ENCODE measurements at places on chromosomes 13 and 19. TPM values are rescaled to one million over a fixed set of nuclear protein-coding genes. Genes with fewer than 3 reads are reported as not detected.

The CYP2F1 gene
- not detected for total RNA-seq

The PGLYRP2 gene
- not detected for total RNA-seq

The CRYL1 gene
- total RNA-seq: 90.4 TPM

The USHBP1 gene
- 23.8 TPM for total RNA-seq

DNA sequence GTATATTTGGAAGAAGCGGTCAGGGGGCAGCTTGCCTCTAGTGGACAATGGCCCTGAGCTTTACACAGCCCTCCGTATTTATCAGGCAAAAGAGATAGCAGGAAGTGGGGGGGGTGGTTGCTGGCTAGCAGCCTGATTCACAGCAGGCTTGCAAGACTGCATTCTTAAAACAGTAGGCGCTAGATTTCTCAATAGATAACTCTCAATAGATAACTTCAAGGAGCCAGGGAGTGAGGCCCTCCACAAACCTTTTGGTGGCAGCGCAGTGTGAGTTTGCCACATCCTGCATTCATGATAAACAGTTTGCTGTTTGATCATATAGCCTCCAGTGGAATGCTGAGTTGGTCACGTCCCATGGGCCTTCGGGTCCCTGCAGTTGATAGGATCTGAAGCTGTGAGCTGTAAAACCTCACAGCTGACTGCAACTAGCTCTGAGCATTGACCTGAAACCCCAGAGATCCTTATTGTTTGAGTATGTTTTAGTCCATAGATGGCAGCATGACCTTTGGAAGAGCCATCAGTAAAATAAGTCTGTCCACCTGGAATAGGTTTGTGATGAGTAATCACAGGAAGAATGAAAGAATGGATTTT, 12.2 kb downstream of the FPR3 start:
- no peak for DNase-seq

DNA sequence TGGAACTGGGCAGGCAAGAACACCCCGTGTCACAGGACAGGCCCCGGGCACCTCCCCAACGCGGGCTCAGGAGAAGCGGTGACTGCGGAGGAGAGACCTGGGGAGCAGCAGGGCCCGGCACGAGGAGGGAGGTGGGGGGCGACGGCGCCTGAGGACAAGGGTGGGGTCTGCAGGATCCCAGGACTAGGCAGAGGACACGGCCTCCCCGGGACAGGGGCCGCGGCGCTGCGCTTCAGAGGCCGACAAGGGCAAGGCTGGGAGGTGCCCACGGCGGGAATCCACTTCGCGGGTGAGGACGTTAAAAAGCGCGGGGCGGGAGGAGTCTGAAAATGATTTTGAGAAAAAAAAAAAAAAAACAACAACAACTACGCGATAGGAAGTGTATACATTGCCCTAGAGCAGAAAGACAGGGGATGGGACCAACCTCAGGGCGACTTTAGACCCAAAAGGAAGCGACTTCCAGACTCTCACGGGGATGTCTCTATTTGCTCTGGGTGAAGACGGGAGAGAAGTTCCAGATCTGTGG, 44.9 kb downstream of the ZNF611 start:
- peak; percentile 53 for DNase-seq

DNA sequence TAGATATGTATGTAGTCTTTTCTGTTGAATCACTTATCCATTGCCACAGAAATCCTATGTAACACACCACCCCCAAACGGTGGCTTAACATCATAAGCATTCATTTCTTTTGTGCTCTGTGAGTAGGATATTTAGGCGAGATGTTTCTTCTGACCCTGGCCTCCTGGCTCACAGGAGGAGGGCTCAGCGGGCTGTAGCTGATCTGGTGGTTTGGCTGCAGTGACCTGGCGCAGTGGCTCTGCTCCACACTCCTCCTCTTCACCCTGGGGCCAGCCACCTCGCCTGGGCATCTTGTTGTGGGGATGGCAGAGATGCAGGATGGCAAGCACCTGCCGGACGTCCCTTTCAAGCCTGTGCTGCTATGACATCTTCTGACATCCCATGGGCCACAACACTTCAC, 147.1 kb upstream of the IRS2 start:
- no peak for DNase-seq

DNA sequence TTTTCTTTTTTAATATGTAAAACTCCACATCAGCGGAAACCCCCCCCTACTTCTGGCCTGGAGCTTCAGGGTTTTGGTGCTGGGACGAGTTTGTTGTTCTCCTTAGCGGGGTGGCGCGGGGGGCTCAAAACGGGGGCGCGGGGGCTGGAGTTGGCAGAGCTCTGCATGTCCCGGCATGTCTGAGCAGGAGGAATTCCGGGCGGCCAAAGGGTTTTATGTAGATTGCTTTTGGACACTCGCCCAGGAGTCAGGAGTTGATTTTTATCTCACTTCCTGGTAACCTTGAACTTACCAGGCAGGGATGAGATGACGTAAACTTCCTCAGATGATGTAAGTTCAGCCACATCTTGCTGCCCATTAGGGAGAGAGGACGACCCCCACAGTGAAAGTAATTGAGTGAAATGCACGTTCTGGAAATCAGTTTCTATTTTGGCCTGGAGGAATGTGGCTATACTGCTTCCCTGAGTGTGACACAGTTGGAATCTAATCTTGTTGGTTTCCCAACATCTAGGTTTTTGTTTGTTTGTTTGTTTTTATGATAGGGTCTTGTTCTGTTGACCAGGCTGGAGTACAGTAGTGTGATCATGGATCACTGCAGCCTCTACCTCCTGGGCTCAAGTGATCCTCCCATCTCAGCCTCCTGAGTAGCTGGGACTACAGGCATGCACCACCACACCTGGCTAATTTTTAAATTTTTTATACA, 21.0 kb upstream of the GDF15 start:
- DNase-seq: peak; percentile 66

DNA sequence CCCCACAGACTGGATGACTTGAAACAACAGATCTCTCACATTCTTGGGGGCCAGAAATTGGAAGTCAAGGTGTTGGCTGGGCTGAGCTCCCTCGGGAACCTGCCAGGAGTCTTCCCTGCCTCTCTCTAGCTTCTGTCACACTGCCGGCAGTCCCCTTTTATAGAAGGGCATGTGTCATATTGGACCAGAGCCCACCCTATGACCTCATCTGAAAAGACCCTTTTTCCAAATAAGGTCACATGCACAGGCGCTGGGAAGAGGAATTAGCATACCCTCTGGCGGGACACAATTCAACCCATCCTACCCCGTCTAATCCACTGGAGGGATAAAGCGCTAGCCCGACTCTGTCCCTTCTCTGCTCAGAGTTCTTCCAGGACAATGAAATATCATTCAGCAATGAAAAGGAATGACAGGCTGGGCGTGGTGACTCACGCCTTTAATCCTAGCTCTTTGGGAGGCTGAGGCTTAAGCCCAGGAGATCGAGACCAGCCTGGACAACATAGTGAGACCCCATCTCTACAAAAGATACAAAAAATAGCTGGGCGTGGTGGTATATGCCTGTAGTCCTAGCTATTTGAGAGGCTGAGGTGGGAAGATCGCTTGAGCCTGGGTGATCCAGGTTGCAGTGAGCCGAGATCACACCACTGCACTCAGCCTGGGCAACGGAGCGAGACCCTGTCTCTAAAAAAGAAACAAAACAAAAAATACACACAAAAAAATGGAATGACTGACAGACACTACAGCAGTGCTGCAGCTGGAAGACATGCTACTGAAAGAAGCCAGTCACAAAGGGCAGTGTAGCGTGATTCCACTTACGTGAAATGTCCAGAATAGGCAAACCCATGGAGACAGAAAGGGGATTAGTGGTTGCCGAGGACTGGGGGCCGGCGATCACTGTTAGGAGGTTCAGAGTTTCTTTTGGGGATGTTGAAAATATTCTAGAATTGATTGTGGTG, 28.5 kb downstream of the MEIS3 start:
- DNase-seq: no peak

DNA sequence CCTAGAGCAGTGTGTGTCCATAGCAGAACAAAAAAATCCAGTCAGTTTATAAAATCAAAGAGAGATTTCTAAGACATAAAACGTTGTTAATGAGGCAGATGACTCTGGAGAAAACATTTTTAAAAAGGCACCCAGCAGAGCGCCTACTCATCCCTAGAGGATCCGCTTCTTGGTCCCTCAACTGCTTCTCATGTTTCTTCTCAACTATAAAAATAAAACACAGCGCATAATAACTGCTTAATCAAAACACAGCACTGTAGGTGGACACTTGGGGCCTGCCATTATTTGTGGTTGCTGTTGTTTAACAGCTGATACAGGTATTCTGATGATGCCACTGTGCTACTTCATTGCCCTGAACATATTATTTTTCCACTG, 347.9 kb downstream of the FGF9 start:
- no peak for DNase-seq

- no peak for DNase-seq
Observed at GRCh38 chr13:72983085-72983768, 75.6 kb upstream of the KLF5 start.

DNA sequence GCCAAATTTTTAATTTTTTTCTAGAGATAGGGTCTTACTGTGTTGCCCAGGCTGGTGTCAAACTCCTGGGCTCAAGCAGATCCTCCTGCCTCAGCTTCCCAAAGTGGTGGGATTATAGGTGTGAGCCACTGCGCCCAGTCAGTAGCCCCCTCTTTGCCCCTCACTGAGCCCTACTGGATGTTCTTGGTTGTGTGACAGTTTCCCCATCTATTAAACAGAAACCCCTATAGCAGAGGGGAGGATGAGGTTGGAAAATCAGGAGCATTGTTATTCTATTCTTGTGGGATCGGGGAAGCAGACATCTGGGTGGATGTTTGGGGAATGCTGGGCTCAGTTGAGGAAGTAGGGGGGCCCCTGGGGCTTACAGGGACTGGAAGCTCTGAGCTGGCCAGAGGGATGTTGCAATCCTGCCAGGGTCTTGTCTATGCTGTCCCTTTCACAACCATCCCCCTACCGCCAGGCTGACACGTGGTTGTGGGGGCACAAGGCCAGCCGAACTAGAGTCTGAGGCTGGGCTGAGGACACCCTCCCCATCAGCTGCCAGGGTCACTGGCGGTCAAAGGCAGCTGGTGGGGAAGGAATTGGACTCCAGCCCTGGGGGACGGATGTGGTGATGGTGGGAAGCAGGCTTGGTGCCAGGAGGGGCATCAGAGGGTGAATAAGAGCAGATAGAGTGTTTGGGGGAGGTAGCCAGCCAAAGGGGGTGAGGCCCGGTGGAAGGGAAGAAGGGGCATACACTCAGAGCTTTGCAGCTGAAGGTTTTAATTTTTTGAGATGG, 10.9 kb downstream of the APOC1 start:
- peak; percentile 49 for DNase-seq

DNA sequence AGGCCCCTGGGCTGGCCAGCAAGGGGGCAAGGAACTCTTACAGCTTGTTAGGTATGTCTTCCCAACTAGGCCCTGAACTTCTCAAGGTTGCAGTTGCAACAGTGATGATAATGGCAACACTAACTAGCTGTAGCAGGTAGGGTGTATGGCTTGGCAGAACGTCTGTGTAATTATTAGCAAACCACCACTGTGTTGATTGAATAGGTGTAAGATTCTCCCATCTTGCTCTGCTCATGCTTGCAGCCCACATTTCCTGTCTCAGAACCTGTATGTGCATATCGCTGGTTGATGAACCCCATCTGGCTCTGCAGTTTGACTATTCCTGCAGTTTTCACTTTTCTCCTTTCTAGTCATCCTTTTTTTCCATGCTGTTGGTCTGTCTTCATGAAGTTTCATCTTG, 178.8 kb downstream of the KATNAL1 start:
- no peak for DNase-seq

DNA sequence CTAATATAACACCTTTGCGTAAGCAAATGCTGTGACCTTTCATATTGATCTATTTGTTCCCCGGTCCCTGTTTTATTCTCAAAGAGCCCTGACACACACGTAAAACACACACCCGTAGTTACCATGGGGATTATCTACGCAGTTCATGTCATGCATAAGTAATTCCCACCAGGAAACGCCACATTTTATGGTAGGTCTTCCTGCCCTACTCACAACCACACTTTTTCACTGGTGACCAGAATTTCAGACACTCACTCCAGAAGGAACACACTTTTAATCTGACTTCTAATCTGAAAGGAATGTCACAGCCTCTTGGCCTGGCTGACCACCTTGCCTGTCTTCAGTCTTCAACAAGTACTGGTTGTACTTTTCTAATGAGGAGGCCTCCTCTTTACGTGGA, 46.8 kb downstream of the SLC7A1 start:
- DNase-seq: no peak

DNA sequence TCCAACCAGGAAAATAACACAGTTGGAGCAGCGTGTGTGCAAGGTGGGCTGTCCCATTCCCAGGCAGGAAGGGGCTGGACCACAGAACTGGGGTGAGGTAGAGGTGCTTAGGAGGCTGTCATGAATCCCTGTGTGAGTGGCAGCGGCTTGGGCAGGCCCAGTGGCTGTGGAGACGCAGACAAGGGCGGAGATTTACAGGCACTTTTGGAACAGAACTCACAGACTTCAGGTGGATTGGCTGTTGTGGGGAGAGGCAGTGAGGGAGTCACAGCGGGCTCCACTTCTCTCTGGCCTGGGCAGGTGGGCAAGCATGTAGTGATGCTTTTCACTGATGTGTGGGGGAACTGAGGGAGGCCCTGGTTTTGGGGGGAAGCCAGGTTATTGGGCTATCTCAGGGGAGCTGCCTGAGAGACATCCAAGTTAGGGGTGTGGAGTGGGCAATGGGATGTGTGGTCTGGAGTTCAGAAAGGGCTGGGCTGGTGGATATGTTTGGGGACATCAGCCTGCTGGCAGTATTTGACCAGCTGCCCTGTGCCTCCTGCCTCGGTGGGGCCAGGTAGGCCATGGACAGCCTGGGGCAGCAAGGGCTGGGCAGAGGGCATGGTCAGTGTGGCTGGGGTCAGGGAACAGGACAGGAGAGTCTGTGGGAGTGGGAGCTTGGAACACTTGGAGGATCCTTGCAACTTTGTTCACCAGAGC, 27.0 kb upstream of the ZNF492 start:
- no peak for DNase-seq

GRCh38 chr13:38730332-38730731, 43.5 kb downstream of the FREM2 start:
- DNase-seq: no peak

- DNase-seq: peak; percentile 78
Observed at GRCh38 chr19:39166571-39167391, 30.0 kb upstream of the NCCRP1 start.

GRCh38 chr19:35861640-35862160, 5.0 kb downstream of the KIRREL2 start:
- no peak for DNase-seq

DNA sequence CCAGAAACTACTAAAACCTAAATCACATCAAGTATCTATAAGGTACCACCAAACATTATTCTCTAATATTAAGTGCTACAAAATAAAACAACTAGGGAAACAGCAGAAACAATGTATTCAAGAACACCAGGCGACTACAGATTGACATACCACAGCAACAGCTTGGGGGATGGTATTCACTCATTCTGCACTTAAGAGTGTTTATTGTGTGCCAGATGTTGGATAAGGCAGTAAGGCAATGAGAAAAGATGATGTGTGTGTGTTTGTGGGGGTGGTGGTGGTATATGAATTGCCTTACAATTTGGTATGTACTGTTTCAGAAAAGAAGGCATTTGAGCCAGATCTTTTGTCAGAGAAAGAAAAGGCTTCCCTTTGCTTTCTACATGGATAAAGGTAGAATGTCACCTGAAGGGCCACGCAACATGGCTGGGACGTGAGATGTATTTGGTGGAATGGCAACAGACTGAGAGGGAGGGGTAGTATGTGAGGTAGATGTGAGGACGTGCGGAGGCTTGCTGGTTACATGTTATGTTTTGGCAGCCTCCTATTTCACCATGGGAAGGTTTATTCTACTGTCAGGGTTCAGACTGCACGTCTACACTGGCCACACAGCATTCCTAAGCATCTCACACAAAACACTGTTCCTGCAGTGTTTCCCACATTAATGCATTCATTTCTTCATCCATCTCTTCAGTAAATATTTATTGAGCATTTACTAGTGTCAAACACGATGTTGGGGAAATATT, 300.7 kb downstream of the KLF12 start:
- no peak for DNase-seq

- no peak for DNase-seq
Observed at GRCh38 chr13:31629085-31629780, 110.1 kb upstream of the RXFP2 start.

All from uterus (tissue), 4 donors.